Amygdala (tissue), 56 donors: ENCODE measurements at places on chromosomes 16 and 17.
A peak's percentile ranks its signal among the peaks of the same experiment; 100 is the strongest.

GRCh38 chr16:88339930-88340754 lies 42.6 kb upstream of the ZNF469 start:
- DNase-seq: no peak

DNA sequence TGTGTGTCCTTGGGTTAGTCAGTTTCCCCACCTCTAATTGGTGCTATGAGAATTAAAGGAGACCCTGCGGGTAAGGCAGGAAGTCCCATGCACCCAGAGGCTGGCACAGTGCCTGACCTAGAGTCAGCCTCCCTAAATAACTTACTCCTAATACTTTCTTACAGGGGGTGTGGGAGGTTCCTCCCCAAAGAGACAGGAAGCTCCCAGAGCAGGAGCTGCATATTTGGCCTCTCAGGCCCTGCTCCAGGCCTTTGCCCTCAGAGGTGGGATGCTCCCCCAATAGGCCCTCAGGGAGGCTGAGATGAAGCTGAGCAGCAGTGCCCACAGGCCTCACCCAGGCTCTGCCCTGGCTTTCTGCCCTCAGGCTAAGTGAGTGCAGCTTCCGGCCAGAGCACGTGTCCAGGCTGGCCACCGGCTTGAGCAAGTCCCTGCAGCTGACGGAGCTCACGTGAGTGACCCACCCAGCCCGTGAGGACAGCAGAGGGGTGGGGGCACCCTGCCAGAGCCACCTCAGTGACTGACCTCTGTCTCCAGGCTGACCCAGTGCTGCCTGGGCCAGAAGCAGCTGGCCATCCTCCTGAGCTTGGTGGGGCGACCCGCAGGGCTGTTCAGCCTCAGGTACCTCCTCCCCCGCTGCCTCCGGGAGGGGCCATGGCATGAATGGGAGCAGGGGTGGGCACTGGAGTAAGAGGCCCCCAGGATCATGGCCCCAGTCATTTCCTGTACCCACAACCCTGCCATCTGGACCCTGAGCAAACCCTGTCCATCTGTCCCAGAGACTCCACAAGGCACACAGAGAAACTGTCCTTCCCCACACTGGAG lies 31.1 kb upstream of the CPNE2 start:
- no peak for DNase-seq

GRCh38 chr17:41925991-41926590 lies 4.3 kb upstream of the ODAD4 start:
- DNase-seq: no peak

GRCh38 chr16:57882206-57882605 lies 79.9 kb upstream of the KIFC3 start:
- no peak for DNase-seq

- DNase-seq: no peak
Observed at GRCh38 chr17:8697323-8697741, 47.3 kb downstream of the CCDC42 start.

GRCh38 chr16:58022601-58023371 lies 2.8 kb upstream of the MMP15 start:
- DNase-seq: peak; percentile 59

- DNase-seq: no peak
Observed at GRCh38 chr17:77529328-77529650, 388.5 kb downstream of the SEC14L1 start.

- DNase-seq: no peak
Observed at GRCh38 chr16:28596840-28597691, at the start of gene SULT1A2. SULT1A2 (minus strand) TSS chr16:28597050; CDS start chr16:28595930, 1,120 bp downstream.

GRCh38 chr16:85220125-85220839 lies 108.0 kb upstream of the CIBAR2 start:
- peak; percentile 63 for DNase-seq

GRCh38 chr17:76208120-76208519 lies 32.2 kb downstream of the RNF157 start:
- DNase-seq: no peak

DNA sequence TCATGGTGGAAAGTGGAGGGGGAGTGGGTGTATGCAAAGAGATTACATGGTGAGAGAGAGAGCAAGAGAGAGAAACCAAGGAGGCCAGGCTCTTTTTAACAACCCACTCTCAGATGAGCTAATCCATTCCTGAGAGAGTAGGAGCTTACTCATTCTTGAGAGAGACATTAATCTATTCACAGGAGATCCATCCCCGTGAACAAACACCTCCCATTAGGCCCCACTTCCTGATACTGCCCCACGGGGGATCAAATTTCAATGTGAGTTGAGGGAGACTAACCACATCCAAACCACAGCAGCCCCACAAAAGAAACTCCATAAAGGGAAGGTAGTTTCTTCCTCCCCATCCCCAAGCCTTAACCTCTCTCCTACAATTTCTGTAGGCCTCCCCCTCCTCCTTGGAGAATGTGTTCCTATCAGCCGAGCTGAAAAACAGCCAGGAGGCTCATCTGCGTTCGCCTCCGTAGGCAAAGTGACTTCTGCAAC lies 450.0 kb downstream of the NPIPA7 start:
- DNase-seq: no peak

- no peak for DNase-seq
Observed at GRCh38 chr17:31492880-31493655, 101.6 kb downstream of the RAB11FIP4 start.

- DNase-seq: no peak
Observed at GRCh38 chr16:12900599-12901203, 697 bp upstream of the SHISA9 start.

DNA sequence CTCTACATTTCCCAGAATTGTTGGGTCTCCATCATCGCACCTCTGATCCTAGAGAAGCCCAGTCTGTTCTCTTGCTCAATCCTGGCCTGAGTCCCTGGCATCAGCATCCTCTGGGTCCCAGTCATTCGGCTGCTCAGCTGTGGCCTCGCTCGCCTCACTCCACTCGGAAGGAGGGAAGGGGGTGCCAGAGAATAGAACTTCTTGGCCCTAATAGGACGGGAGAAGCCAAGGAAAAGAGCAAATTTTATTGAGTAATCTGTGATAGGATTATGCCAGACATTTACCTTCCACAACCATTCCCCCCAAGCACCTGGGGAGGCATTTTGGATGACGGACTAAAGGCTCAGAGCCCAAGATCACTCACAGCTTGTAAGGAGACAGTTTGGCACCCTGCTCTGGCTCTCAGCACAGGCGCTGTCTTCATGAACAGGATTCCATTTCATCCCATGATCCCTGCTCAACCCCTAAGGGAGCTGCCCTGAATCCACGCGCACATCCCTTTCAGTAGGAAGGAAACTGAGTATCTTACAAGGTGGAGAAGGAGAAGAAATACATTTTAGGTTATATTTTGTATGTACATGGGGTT lies 498 bp upstream of the CLEC10A start:
- DNase-seq: no peak

DNA sequence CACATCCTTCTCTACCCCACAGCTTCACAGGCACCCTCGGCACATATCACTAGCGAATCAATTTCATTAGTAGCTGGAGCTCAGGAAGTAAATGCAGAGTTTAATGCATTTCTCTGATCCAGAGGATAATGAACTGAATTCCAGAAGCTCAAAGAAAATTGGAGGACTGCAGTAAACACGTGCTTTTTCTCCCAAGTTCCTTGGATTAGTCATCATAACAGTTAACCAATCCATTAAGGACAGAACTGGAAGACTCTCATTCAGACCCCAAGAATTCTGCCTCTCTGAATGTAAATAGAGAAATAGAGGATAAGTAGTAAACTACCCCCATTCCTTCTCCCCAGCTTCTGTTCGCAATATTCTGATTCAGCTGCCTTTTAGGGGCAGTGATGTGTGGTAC lies 40.7 kb downstream of the DUSP14 start:
- DNase-seq: no peak

DNA sequence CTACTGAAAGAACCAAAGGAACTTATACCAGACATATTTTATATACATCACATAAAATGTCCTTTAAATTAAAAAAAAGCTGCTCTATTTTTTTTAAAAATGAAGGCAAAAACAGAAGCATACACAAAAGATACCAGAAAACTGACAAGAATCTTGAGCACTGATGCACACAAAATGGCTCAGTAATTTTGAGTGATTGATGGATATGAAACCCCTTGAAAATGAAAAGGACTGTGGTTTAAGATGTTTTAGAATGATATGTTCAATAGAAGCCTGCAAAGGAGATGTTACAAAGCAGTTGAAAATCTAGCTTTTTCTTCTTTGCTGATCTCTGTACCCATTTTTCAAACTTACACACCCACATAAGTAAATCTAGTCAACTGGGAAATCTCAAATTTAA lies 2.7 kb downstream of the C16orf87 start:
- no peak for DNase-seq

DNA sequence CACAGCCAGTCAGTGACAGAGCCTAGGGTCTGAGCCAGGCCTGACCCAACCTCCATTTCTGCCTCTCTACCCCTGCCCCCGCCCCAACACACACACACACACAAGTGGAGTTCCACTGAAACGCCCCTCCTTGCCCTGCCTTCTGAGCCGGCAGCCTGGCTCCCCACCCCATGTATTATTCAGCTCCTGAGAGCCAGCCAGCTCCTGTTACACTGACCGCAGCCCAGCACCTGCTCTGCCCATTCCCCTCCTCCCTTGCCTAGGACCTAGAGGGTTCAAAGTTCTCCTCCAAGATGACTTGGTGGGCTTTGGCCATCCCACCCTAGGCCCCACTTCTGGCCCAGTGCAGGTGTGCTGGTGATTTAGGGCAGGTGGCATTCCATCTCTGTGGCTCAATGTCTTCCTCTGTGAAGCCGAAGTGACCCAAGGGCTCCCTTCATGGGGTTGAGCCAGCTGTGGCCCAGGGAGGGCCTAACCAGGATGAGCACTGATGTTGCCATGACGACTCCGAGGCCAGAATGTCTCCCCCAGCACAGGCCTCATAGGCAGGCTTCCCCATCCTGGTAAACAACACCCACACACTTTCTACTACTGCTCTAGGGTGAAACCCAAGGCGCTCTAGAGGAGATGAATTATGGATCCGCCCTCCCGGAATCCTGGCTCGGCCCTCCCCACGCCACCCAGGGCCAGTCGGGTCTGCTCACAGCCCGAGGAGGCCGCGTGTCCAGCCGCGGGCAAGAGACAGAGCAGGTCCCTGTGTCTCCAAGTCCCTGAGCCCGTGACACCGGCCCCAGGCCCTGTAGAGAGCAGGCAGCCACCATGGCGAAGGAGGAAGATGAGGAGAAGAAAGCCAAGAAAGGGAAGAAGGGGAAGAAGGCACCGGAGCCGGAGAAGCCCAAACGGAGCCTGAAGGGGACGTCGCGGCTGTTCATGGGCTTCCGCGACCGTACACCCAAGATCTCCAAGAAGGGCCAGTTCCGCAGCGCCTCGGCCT lies 9.7 kb downstream of the MYO15A start:
- DNase-seq: no peak

DNA sequence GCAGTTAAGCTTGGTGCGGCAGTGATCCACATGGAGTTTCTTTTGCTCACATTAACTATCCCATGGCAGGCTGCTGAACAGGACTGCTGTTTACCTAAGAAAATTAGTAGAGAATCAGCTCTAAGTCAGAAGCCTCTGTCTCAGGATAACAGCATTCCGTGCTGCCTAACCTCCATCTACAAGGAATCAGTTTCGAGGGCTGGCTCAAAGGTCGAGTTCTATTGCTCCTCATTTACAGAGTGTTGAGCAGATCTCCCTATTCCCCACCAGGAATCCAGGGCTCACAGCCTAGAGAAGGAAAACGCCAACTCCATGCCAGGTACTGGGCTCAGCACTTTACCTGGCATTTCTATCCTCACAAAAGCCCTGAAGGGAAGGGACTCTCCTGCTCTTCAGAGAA lies 9.9 kb downstream of the GINS2 start:
- DNase-seq: no peak

DNA sequence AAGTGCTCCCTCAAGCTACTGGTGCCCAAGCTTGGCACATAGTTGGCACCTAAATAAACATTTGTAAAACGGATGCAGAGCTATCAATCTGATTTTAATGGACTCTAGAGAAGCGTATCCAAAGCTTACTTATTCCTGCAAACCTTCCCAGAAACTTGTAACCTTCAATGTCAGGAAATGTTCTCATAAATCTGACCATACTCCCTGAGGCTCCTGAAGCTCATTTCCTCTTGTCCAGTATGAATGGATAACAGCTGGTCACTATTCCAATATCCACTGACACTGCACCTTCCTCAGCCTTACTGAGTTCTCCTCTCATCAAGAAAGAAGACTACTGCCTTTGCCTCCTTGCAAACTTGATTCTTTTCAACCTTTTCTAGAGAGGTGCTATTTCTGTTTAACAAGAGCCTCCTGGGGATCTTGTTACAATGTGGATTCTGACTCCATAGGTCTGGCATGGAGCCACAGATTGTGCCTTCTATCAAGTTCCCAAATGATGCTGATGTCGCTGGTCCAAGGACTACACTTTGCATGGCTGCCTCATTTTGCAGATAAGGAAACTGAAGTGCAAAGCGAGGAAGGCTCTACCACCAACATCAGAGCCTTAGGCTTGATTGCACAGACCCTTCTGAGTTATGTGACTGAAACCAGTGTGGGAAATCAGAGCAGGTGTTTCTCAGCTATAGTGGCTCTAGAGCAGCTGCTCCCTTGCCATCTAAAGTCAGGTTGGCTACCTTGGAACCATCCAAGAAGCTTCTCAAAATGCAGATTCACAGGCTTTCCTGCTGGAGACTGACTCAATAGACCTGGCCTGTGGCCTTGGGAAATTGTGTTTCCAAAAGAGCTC lies 377.8 kb downstream of the SOX9 start:
- no peak for DNase-seq

- DNase-seq: peak; percentile 80
Observed at GRCh38 chr17:39401412-39402243, at the start of gene FBXL20. FBXL20 (minus strand) TSS chr17:39401626; CDS start chr17:39401402, 224 bp downstream.

GRCh38 chr16:30350134-30350871 lies 4.8 kb downstream of the CD2BP2 start:
- DNase-seq: no peak

GRCh38 chr17:69773081-69773480 lies 301.9 kb upstream of the KCNJ16 start:
- no peak for DNase-seq

GRCh38 chr17:5297245-5297644 lies 15.2 kb downstream of the RABEP1 start:
- DNase-seq: no peak

GRCh38 chr17:66928949-66929348 lies 35.6 kb upstream of the CACNG4 start:
- DNase-seq: no peak

DNA sequence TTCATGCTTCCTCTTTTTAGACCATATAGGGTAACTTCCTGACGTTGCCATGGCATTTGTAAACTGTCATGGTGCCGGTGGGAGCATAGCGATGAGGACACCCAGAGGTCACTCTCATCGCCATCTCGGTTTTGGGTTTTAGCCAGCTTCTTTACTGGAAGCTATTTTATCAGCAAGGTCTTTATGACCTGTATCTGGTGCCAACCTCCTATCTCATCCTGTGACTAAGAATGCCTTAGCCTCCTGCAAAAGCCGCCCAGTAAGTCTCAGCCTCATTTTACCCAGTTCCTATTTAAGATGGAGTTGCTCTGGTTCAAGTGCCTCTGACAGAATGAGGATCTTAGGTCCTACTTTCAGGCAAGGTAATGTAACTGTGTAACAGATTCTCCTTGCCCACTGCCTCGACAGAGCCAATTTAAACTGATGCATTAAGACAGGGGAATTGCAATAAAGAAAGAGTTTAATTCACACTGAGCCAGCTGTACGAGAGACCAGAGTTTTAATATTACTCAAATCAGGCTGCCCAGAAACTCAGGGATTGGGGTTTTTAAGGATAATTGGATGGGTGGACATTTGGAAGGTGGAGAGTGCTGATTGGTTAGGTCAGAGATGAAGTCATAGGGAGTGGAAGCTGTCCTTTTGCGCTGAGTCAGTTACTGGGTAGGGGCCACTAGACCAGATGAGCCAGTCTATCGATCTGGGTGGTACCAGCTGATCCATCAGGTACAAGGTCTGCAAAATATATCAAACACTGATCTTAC lies 59.9 kb upstream of the ATF7IP2 start:
- no peak for DNase-seq

- peak; percentile 62 for DNase-seq
Observed at GRCh38 chr17:3892095-3892998, 506 bp downstream of the CAMKK1 start.

GRCh38 chr17:71412803-71413202 lies 708.0 kb upstream of the SOX9 start:
- no peak for DNase-seq
